ENCODE measurements at places on chromosomes 4 and X. TPM values are rescaled to one million over a fixed set of nuclear protein-coding genes. Genes with fewer than 3 reads are reported as not detected.

The MAGEB10 gene
- total RNA-seq: not detected

The CFI gene
- total RNA-seq: 2.2 TPM

The GPRASP3 gene
- total RNA-seq: 3.5 TPM

The GYPE gene
- not detected for total RNA-seq

- DNase-seq: no peak
These were observed 1.0 kb downstream of the PRDX4 start for GRCh38 chrX:23668335-23668734.

- DNase-seq: no peak
These were observed 14.5 kb downstream of the LNX1 start for GRCh38 chr4:53576676-53577372.

- no peak for DNase-seq
These were observed 553.2 kb upstream of the FAT1 start for GRCh38 chr4:187276736-187277408.

DNA sequence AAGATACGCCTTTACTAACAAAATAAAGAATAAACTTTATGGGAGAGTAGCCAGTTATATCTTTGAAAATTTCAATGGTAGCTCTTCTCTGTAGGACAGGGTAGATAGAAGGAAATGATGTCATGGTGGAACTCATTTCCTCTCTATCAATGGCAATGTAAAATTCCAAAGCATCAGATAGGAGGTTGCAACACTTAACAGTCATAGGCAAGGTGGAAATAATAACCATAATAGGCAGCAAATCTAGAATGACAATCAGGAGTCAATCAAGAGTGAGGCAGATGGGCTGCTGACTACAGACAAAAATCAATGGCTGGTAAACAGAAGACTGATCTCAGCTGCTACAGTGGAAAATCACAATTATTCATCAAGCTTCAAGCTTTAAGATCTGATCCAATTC lies 53.9 kb upstream of the TET2 start:
- no peak for DNase-seq

DNA sequence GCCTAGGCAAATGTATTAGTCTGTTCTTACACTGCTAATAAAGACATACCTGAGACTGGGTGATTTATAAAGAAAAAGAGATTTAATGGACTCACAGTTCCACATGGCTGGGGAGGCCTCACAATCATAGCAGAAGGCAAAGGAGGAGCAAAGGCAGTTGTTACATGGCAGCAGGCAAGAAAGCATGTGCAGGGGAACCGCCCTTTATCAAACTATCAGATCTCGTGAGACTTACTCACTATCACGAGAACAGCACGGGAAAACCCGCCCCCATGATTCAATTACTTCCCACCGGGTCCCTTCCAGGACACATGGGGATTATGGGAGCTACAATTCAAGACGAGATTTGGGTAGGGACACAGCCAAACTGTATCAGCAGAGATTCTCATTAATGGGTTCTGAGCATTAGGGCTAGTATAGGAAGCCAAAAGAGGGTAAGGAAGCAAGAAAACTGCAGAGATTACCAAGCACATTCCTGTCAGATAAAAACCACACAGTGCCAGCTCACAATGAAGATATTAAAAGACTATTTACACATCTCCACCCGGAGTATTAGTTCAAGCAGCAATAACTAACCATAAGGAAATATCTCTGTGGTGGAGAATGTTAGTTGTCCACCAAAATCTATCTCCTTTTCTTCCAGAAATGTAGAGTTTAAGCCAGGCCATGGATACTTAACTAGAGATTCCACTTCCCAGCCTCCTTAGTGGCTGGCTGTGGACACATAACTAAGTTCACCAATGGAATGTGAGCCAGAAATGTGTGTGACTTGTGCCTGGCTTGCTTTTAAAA lies 61.2 kb upstream of the HOPX start:
- peak; percentile 73 for DNase-seq

DNA sequence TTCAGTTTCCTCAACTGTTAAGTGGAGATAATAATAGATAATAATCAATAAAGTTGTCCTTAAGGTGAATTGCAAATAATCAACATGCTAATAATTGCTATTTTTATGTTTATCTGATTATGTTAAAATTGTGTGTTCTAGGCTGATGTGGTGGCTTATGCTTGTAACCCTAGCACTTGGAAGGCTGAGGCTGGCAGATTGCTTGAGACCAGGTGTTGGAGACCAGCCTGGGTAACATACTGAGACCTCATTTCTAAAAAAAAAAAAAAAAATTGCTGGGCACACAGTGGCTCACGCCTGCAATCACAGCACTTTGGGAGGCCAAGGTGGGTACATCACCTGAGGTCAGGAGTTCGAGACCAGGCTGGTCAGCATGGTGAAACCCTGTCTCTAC lies 175.2 kb downstream of the GC start:
- peak; percentile 36 for DNase-seq

DNA sequence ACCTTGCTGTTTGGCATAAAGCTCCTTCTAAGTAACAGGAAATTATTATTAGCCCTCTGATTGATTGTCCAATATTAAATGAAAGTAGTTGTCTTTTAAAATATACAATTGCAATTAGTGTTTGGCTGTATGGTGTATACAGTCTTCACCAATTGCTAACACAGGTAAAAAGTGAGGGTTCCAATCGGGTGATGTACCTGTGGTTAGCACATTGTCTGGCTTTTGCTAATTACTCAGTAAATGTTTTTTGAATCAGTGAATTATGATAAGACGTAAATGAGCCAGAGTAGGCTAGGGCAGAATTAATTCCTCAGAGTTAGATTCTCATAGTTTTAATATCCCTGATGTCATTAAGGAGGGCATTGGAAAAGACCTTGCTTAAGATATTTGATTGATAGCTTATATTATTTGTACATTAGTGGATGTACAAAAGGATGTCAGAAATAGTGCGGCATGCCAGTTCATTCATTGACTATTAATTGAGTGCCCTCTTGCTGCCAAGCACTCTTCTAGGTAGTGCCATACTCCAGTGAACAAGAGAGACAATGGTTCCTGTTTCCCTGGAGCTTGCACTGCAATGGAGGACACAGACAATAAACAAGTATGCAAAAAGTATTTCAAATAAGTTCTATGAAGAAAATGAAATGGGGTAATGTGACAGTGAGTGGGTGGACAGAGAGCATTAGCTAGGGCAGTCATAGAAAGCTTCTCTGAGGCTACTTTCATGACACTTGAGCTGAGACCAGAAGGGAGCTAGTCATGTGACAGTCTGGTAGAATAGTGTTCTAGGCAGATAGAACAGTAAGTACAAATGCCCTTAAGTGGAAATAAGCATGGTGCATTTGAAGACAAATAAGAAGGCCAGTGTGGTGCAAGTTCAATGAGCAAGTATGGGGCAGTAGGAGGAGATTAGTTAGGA lies 205.9 kb upstream of the CASK start:
- DNase-seq: no peak

DNA sequence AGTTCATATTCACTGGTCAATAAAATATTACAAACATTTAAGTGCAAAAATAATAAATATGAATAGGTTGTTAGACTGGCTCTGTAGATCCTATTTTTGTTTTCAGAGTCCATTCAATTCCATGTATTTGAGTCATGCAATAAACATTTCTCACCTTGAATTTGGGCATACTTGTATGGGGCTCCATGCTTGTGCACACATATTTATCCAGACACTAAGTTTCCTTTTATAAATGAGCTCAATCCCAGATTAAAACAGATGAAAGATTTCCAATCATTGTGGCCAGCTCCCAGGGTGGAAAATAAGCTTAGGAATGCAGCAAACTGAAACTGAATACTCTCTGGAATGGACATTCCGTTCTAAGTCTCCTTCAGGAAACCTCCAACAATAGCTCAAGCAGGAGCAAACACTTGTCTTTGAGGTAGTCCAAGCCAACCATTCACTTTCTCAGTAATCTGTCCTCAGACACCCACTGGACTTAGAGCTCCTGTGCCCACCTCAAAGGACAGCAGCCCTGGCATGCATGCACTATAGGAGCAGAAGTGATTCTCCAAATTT lies 16.4 kb downstream of the DMD start:
- no peak for DNase-seq
